ENCODE measurements at places on chromosomes 1 and 21.

DNA sequence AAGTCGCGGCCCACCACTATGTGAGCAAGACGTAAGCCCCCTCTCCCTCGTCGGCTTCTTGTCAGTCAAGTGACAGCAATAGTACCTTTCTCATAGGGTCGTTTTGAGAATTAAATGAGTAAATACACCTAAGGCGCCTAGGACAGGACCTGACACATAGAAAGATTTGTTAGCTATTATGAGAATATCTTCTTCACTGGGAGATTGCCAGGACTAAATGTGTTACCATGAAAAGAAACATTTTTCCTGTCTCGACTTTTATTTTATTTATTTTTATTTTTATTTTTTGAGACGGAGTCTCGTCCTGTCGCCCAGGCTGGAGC is 798 bp downstream of the PMF1 start:
- DNase-seq: no peak

GRCh38 chr1:66685265-66685664 is 67.0 kb upstream of the DYNLT5 start:
- no peak for DNase-seq

- no peak for DNase-seq
Observed at GRCh38 chr1:178342745-178343144, 154.0 kb downstream of the CLEC20A start.

DNA sequence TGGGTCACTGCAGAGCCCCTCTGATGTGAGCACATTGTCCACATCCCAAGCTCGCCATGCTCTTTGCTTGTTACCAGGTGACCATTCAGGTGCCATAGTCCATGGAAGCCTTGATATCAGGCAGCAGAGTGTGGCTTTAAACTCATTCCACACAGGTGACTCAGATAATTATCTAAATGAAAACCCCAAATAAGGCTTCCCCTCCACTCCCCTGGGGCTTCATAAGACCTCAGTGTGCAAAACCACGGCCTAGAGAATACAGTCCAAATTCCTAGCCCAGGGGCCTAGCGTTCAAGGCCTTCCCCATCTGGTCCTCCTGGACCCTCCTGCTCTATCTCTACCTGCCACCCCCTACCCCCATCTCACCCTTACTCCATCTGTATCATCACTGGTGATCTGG is 97.1 kb downstream of the ARHGEF10L start:
- DNase-seq: no peak

DNA sequence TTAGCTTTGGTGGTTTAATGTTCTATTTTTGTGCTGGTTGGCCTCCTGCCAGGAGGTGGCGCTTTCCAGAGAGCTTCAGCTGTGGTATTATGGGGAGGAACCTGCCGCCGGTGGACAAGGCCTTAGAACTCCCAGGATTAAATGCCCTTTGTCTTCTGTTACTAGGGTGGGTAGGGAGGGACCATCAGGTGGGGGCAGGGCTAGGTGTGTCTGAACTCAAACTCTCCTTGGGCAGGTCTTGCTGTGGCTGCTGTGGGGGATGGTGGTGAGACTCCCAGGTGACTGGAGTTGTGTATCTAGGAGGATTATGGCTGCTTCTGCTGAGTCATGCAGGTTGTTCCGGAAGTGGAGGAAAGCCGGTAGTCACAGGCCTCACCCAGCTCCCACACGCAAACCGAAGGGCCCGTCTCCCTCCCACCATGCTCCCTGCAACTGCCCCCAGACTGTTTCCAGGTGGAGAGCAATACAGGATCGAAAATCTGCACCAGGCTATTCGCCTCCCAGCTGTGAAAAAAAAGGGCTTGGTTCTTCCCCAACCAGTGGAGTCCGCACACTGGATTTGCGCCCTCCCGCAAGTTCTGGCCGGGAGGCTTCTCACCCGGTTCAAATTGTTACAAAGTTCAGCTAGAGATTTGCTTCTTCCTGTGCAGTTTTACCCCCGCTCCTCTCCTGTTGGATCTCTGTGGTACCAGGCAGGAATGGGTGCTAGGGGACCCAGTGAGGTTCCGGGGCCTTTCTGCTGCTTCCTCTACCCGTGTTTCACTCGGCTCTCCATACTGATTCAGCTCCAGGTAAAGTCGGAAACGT is 220.5 kb downstream of the CENPF start:
- DNase-seq: no peak
